ENCODE measurements at places on chromosomes 2 and 18.

- no peak for DNase-seq
These were observed 65.5 kb downstream of the MRO start for GRCh38 chr18:50754297-50754696.

GRCh38 chr18:52422985-52423601 lies 83.1 kb downstream of the DCC start:
- no peak for DNase-seq

- DNase-seq = no peak
These were observed 681 bp upstream of the PTPN18 start for GRCh38 chr2:130355172-130355577.

GRCh38 chr2:205644018-205644417 lies 38.3 kb upstream of the NRP2 start:
- DNase-seq = no peak

GRCh38 chr2:188450732-188451483 lies 159.2 kb downstream of the GULP1 start:
- no peak for DNase-seq

GRCh38 chr2:46495231-46496030 lies 16.1 kb downstream of the TMEM247 start:
- no peak for DNase-seq

GRCh38 chr2:240707043-240707756 lies 15.5 kb downstream of the AQP12A start:
- DNase-seq = no peak

Data from cortex of kidney (tissue), 1 donor.